ENCODE measurements at places on chromosomes 6 and 20.

- DNase-seq: no peak
Measured at GRCh38 chr6:139650941-139651340, 276.5 kb upstream of the CITED2 start.

- DNase-seq: no peak
Measured at GRCh38 chr20:1371202-1371782, 21.6 kb downstream of the FKBP1A start.

GRCh38 chr6:98787435-98787834 lies 46.9 kb upstream of the POU3F2 start:
- no peak for DNase-seq

DNA sequence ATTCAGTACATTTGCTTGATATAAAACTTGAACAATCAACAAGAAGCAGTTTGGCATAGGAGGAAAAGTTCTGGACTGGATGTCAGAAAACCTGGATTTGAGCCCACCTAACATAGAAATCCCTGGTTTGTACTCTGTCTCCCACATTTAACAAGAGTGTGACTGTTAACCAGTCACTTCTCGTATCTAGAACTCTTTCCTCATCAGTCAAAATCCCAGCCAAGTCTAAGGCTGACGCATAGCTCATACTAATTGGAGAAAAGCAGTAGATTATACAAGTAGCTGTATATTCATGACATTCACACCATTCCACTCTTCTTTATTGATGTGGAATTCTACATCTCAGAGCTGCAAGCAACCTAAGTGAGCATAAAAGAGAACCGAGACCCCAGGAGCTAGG lies 222.7 kb downstream of the PHACTR1 start:
- DNase-seq: no peak

DNA sequence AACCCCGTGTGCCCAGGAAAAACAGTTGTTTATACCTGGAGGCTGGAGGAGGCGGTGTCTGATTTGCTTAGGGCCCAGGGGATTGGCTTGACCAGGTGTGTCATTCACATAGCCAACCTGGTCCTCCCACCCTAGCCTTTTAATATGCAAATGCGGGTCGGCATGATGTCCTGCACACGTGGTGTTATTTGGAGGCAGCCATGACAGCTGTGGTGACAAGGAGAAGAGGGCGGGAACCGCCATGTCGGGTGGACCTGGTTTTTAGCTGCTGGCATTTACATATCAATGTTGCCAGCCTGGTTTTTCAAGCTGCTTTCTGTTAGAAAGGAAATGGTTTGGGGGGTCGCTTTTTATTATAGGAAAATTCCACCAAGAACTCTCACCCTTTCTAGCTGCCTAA lies 291.4 kb upstream of the QKI start:
- DNase-seq: no peak

- DNase-seq: no peak
Measured at GRCh38 chr20:59159091-59159490, 4.5 kb upstream of the ZNF831 start.

DNA sequence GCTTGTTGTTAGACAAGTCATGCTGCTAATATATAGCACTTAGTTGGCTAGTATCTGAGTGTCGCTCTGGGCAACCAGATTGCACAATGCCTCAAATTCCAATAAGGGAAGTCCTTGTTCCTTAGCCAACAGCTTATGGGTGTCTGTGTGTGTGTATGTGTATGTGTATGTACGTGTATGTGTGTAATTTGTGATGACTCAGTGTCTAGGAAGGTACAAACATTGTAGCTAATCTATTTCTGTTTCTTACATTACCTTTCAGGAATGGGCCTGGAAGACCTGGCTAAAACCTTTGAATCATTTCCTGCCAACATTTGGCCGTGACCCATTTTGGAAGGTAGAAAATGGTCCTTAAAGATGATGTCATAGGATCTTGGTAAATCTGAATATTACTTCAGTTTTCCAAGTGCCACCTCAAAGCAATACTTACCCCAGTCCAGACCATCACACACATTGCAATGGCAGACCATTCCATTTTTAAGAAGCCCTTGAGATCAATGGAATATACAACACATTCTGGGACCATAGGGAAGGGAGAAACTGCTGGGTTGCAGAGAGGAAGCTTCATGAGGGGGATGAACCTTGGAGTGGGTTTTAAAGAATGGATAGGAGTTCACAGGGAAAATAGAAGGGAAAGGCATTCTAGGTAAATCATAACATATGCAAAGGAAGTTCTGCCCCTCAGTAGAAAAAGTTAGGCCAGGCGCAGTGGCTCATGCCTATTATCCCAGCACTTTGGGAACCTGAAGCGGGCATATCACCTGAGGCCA lies 25.1 kb downstream of the NEDD9 start:
- DNase-seq: no peak

- no peak for DNase-seq
Measured at GRCh38 chr6:17450397-17450796, 57.0 kb downstream of the CAP2 start.

DNA sequence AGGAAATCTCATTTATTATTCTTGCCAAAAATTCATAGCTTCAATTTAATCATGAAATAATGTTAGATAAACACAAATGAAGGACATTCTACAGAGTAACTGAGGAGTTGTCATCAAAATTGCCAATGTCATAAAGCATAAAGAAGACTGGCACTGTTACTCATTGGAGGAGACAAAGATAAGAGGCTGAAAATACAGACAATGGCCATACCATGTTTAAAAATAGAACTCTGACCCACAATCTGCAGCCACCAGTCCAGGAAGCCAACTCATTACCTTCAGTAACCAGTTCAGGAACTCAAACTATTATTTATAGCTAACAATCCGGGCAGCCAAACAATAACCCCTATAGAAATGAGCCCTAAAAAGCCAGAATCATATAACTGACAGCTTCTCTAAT lies 795.6 kb downstream of the TENT5A start:
- no peak for DNase-seq

DNA sequence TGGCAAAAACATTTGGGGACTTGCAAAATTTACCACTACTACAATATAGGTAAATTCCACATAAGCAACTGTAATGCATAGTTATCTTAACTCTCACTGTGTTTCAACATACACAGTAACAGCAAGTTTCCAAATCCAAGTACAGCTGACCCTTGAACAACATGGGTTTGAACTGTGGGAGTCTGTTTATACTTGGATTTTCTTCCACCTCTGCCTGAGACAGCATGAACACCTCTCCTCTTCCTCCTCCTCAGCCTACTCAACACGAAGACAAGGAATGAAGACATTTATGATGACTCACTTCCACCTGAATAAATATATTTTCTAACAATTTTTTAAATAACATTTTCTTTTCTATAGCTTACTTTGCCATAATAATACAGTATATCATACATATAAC lies 25.6 kb downstream of the MAN1A1 start:
- DNase-seq: no peak

- DNase-seq: no peak
Measured at GRCh38 chr20:58633161-58634053, 17.7 kb upstream of the STX16 start.

DNA sequence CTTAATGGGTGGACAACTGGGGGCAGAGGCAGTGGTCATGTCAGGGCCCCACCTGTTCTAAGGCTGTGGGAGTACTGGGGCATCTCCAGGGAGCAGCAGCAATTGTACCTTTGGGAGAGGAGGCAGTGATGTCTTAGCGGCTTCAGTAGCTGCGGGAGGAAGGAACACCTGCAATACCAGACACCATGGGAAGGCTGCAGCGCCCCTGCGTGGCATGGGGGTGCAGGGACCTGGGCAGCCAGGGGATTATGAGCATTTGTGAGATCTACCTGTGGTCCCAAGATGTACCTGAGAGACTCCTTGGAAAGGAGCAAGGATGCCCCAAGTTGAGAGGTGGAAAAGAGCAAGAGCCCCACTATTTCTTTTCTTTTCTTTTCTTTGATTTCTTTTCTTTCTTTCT lies 112.1 kb upstream of the GPR6 start:
- no peak for DNase-seq

DNA sequence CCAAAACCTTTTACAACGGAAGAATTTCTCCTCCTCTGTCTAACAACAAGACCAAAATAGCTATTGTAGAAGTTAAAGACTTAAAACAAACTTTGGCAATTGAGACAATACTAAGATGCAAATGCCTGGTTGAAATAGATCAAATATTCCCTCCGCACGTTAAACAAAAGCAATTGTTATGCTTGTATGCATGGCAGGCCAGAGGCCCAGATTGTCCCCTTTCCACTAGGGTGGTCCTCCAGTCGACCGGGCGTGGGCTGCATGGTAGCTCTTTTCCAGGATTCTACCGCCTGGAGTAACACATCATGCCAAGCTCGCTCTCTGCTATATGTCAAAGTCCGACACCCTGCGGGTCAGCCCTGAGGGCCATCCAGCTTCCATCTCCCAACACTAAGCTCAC lies 234.7 kb downstream of the RNGTT start:
- no peak for DNase-seq

- DNase-seq: no peak
Measured at GRCh38 chr20:52340036-52340634, 148.6 kb upstream of the ZFP64 start.

- DNase-seq: no peak
Measured at GRCh38 chr20:3775457-3776108, 5.7 kb downstream of the SPEF1 start.

- DNase-seq: no peak
Measured at GRCh38 chr6:134851548-134851947, 98.4 kb downstream of the ALDH8A1 start.

GRCh38 chr20:31838646-31839292 lies 6.6 kb downstream of the FOXS1 start:
- no peak for DNase-seq

DNA sequence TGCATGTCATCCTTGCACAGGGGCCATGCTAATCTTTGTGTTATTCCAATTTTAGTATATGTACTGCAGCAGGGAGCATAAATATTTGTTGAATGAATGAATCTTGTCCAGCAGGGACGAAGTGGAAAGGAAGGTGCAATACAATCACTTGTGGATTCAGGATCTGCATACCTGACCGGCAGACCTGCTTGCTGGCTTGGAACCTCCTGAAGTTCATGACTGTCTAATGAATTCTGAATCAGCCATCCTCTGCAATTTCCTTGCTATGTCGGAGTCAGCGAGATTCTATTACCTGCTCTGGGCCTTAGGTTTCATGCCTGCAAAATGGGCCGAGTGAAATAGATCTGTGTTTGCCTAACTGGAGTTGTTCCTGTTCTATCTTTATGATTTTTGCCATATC lies 17.4 kb upstream of the NCOA3 start:
- no peak for DNase-seq

GRCh38 chr6:165848086-165848426 lies 185.0 kb upstream of the PDE10A start:
- no peak for DNase-seq

DNA sequence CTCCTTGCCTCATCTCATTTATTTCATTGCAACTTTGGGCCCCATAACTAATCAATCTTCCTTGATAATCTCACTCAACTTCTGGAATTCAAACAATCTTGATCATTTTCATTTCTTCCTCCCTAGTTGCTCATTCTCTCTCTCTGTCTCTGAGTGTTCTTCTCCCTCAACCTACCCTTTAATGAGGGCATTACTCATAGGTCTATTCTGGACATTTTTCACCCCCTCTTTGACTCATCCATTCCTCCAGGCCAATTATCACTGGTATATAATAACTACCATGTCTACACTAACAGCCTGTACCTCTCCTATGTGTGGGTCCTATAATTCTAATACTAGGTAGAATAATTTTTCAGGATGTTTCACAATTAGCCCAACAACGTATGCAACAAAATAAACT lies 78.8 kb downstream of the COL21A1 start:
- no peak for DNase-seq

GRCh38 chr20:60786686-60787217 lies 465.3 kb upstream of the CDH4 start:
- DNase-seq: no peak

DNA sequence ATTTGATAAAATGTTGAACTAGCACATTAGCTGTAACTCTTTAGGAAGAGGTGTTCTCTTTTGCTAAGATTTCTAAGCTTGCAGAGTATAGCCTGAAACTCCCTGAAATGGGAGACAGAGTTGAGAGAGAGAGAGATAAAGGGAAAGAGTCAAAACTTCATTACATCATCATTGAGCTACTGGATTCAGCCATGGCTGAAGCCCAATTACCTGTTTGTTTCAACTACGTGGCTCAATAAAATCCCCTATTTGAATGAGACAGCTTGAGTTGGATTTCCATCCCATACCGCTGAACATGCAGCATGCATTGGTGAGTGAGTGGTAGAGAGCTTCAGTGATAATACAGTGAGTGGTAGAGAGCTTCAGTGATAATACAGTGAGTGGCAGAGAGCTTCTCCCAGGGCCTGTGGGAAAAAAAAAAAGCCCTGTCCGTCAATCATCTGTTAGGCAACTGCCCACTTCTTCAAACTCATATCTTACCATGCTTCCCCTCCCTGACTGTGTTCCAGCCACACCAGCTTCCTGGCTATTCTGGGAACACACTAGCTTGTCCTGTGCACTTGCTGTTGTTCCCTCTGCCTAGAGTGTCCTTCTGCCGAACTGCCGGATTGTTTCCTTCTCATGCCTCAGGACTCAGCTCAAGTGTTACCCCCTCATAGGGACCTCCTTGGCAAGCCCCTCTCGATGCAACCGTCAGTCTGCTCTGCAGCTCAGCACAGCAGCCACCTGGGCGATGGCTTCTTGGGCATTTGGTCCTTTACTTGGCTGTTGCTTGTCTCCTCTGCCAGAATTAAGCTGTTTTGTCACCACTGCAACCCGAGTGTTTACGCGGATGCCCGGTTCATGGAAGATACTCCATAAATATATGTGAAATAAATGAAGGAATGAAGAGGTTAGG lies 91.3 kb upstream of the EYA2 start:
- DNase-seq: no peak

DNA sequence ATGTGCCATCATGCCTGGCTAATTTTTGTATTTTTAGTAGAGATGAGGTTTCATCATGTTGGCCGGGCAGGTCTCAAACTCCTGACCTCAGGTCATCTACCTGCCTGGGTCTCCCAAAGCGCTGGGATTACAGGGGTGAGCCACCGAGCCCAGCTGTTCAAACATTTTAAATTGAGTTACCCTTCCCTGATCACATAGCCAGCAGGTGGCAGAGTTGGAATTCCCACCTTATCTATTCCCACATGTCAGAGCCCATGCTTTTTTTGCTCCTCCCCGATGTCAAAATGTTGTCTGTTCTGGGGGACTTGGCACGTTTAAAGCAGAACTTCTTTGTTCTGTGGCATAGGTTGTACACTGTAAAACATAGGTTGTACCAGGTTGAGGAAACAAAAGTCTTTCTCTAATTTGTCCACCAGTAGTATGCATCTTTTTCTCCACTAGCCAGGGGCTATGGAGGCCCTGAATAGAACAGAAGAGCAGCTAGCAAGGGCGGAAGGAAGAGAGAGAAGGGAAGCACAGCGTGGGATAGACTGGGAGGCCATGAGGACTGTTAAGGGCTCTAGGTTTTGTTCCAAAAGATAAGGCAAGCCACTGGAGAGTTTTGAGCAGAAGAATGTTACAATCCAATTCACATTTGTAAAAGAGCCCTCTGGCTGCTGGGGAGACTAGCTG lies 7.3 kb upstream of the LBP start:
- DNase-seq: no peak

All from activated CD4-positive, alpha-beta T cell treated with anti-CD3 and anti-CD28 coated beads, Interleukin-2, amount 50 U/mL, for 4 hours (primary cell).